ENCODE measurements at places on chromosomes 1 and 21. TPM values are rescaled to one million over a fixed set of nuclear protein-coding genes. Genes with fewer than 3 reads are reported as not detected.
A peak's percentile ranks its signal among the peaks of the same experiment; 100 is the strongest.

C1orf167 gene
- total RNA-seq: not detected

GRCh38 chr1:223341121-223341520, 22.9 kb downstream of the SUSD4 start:
- peak; percentile 71 for DNase-seq

DNA sequence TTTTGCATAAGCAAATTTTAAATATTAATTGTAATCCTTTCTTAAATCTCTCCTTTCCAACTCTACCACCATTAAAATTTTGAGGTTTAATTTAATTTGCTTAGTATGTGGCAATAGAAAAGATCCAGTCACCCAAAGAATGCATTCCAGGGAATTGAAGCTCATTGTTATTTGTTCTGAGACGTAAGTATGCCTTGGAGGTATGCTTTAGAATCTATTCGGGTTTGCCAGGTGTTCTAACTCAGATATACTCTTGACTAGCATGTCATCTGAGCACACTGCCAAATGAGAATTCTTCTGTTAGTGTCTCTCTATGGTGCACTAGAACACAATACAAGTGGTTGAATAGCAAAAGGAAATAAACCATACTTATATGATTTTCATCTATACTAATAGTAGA, 813.6 kb upstream of the ADGRL2 start:
- DNase-seq: peak; percentile 1

APOBEC4 gene
- total RNA-seq: not detected

DNA sequence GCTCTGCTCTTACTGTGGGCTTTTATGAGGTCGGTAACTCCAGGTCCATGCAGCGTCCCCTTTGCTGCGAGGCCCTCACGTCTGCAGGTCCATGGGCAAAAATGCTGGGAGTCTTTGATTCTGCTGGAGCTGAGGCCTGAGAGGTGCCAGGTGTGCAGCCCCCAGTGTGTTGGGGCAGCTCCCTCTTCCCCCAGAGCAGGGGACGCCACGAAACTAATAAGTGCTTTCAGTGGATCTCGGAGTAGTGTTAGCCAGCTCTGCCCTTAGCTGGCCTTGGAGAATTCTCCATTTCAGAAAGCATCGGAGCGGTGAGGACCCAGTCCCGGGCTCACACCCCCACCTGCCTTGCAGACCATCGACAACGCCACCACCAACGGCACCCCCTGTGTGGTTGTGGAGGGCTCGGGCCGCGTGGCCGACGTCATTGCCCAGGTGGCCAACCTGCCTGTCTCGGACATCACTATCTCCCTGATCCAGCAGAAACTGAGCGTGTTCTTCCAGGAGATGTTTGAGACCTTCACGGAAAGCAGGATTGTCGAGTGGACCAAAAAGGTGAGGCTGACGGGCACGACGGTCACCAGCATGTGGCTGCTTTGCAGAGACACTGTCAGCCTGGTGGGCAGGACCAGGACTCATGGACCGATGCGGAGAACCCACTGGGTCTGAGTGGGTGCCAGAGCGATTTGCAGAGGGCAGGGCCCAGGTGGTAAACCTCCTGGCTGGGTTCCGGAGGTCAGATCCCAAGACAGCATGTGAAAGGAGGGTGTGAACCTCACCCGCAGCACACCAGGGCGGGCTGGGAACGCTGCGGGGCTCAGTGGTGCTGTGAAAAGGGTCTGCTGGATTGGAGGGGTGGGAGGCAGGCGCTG, 25.5 kb downstream of the TRPM2 start:
- DNase-seq: no peak

GRCh38 chr1:24266998-24267397, 52.2 kb upstream of the GRHL3 start:
- DNase-seq: no peak

GRCh38 chr1:7810395-7810794, 26.3 kb downstream of the PER3 start:
- peak; percentile 91 for DNase-seq

RGSL1 gene
- total RNA-seq: not detected

DNA sequence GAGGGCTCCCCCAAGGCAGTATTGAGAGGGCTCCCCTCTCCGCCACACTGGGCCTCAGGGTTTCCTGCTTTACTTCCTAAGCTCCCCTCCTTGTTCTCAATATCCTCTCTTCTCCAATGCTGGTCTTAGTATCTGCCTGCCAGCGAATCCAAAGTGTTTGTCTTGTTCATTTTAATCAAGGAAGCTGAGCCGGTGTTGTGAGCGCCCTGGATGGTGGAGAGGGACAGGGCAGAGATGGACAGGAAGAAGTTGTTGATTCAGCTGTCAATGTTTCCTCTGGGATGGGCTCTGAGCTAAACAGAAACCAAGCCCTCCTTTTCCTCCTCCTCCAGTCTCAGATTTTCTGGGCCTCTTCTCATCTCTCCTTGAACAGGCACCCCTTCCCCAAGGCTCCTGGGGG, 5.4 kb downstream of the OLFML3 start:
- no peak for DNase-seq

- DNase-seq: no peak
These were observed 32.8 kb upstream of the EPS15 start for GRCh38 chr1:51551848-51552296.

- DNase-seq: no peak
These were observed 125.4 kb downstream of the PTPRU start for GRCh38 chr1:29361686-29362085.

ERICH3 gene
- total RNA-seq: not detected

SFPQ gene
- 209 TPM for total RNA-seq

MIXL1 gene
- 0.16 TPM for total RNA-seq

GRCh38 chr1:233614173-233614742, 352 bp downstream of the KCNK1 start:
- peak; percentile 55 for DNase-seq

TTC39A gene
- 1.4 TPM for total RNA-seq

SLAMF8 gene
- total RNA-seq: 1.7 TPM

AMY2A gene
- total RNA-seq: not detected

DNA sequence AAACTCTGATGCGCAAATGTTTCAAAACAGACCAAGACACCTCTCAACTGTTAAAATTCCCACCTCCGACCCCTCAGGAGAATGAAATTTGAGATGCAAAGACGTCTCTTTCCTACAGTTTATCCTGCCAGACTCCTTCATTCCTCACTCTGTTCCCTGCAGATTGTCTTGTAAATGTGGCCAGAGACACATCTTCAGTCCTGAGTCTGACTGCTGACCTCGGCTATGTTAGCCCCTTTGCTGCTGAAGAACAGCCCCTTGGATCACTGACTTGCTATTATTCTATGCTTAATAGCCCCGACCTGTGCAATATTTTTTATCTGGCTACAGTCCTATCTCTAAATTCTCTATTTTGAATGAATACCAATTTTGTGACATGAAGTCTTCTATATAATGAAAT, 16.6 kb upstream of the ESRRG start:
- DNase-seq: no peak

DNA sequence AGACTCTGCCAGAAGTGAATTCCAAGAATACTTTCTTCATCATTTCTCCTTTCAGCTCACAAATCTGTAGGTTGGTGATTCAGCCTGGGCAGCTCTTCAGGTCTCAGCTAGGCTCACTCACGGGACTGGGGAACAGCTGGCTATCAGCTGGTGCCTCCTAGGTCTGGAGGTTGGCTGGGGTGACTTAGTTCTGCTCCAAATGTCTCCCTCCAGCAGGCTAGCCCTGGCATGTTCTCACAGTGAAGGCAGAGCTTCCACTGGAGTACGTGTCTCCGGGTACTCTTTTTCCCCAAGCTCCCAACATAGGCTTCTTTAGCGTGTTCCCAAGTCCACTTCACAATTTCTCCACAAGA, 12.5 kb upstream of the VAMP4 start:
- peak; percentile 49 for DNase-seq

TMEM81 gene
- total RNA-seq: 4.8 TPM

- no peak for DNase-seq
These were observed 2.6 kb downstream of the CHML start for GRCh38 chr1:241637604-241638003.

TRPM2 gene
- total RNA-seq: 0.79 TPM

SH3BGR gene
- total RNA-seq: 8.1 TPM

DNA sequence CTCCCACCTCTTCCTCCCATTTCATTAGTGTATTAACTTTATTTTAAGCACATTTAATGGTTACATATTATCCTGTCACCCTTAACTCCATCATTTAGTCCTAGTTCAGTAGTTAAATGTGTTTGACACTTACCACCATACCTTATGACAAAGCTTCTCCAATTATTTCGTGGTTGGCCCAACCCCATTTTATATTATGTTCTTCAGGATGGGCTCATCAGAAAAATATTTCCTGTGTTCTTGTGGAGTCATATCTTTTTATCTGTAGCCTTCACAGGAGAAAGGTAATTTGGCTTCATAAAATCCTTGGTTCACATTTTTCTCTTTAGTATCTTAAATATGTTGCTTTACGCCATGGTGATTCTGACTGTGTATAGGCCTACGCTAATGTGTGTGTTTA, 142.3 kb upstream of the COL6A1 start:
- peak; percentile 40 for DNase-seq

- no peak for DNase-seq
These were observed 558 bp upstream of the BTG3 start for GRCh38 chr21:17613242-17613676.

Data from astrocyte (in vitro differentiated cells and primary cell).